ENCODE measurements at places on chromosomes 5 and 9. TPM values are rescaled to one million over a fixed set of nuclear protein-coding genes. Genes with fewer than 3 reads are reported as not detected.

Gene SLC6A7
- polyA plus RNA-seq = 4.6 TPM

Gene GFI1B
- not detected for polyA plus RNA-seq

Gene QRFP
- not detected for polyA plus RNA-seq

Gene TLX3
- not detected for polyA plus RNA-seq

Gene HMCN2
- polyA plus RNA-seq = 0.18 TPM

Gene PLAC8L1
- polyA plus RNA-seq = 1.2 TPM

Gene SPDL1
- polyA plus RNA-seq = 26.0 TPM

Gene FCN1
- not detected for polyA plus RNA-seq

Gene CDO1
- 168 TPM for polyA plus RNA-seq

Gene RELL2
- 44.9 TPM for polyA plus RNA-seq

Gene ARL14EPL
- polyA plus RNA-seq = 0.24 TPM

Gene BTNL3
- polyA plus RNA-seq = not detected

All from neural cell (in vitro differentiated cells).